ENCODE measurements at places on chromosomes 13 and 19. TPM values are rescaled to one million over a fixed set of nuclear protein-coding genes. Genes with fewer than 3 reads are reported as not detected.
A peak's percentile ranks its signal among the peaks of the same experiment; 100 is the strongest.

GRCh38 chr19:4593409-4593851 is 33.9 kb upstream of the SEMA6B start:
- peak; percentile 42 for DNase-seq

GRCh38 chr13:94901070-94901469 is 188.7 kb upstream of the SOX21 start:
- DNase-seq = no peak

- DNase-seq = no peak
Measured at GRCh38 chr19:3690551-3691371, 9.5 kb downstream of the PIP5K1C start.

DNA sequence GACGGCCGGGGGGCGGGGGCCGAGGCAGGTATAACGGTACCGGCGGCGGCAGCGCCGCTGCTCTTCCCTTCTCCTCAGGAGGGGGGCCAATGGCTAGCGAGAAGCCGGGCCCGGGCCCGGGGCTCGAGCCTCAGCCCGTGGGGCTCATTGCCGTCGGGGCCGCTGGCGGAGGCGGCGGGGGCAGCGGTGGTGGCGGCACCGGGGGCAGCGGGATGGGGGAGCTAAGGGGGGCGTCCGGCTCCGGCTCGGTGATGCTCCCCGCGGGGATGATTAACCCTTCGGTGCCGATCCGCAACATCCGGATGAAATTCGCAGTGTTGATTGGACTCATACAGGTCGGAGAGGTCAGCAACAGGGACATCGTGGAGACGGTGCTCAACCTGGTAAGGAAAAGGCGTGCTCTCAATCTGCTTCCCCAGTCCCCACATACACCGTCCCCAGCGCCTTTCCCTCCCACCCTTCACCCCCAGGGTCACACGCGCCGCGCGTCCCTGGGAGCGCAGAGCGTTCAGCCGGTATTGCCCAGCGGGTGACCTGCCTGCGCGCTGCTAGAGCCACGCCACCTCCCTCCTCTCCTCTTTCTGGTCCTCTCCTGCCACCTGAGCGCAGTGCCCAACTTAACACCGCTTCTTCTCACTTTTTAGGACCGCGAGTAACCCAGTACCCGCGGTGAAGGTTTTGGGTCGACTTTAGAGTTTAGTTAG is 814 bp downstream of the NBEA start:
- DNase-seq = no peak

GRCh38 chr19:50333235-50333736 is 4.1 kb upstream of the KCNC3 start:
- peak; percentile 88 for DNase-seq

DNA sequence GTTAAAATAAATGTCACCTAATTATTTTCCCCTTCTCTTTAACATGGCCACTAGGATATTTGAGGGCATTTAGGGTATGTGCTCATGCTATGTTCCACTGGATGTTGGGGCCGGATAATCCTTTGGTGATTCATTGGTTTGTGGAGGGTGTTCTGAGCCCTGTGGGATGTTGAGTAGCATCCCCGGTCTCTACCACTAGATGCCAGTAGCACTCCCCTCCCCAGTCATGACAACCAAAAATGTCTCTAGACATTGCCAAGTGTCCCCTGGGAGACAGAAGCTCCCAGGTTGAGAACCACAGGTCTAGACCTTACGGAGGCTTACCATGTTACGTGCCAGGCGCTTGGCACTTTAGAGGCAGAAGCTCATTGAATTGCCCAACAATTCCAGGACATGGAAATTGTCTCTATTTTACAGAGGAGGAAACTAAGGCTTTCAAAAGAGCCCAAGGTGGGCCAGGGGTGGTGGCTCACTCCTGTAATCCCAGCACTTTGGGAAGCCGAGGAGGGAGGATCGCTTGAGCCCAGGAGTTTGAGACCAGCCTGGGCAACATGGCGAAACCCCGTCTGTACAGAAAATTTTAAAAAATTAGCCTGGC is 14.1 kb downstream of the SHANK1 start:
- peak; percentile 77 for DNase-seq

The ATP7B gene
- total RNA-seq = 0.84 TPM

The C19orf85 gene
- not detected for total RNA-seq

The PLK5 gene
- not detected for total RNA-seq

The KCNC3 gene
- 0.12 TPM for total RNA-seq

Data from RPMI7951 (cell line).